ENCODE measurements at places on chromosomes 2 and 18.

DNA sequence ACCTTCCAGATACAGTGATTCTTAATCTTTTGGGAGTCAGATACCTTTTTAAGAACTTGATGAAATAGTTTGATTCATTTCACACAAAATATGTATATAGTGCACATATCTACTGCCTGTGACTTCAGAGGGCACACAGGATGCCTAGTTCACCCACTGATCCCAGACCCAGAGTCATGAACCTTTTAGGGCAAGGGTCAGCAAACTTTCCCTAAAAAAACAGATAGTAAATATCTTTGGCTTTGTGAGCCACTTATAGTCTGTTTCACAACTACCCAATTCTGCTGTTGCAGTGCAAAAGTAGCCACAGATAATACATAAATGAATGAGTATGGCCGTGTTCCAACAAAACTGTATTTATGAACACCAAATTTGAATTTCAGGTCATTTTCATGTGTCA lies 124.9 kb downstream of the ANKRD44 start:
- no peak for DNase-seq

GRCh38 chr2:149040451-149040850 lies 2.0 kb downstream of the LYPD6B start:
- peak; percentile 75 for DNase-seq

- DNase-seq, result no peak
These were observed 249.4 kb downstream of the MEIS1 start for GRCh38 chr2:66684289-66684688.

- DNase-seq, result no peak
These were observed 564.9 kb downstream of the CNTNAP5 start for GRCh38 chr2:124589971-124590370.

GRCh38 chr2:53813151-53813550 lies 26.3 kb downstream of the ERLEC1 start:
- no peak for DNase-seq

GRCh38 chr2:112993831-112994230 lies 11.4 kb upstream of the IL36A start:
- DNase-seq, result no peak

- DNase-seq, result no peak
These were observed 246.1 kb upstream of the FN1 start for GRCh38 chr2:215681799-215682596.

DNA sequence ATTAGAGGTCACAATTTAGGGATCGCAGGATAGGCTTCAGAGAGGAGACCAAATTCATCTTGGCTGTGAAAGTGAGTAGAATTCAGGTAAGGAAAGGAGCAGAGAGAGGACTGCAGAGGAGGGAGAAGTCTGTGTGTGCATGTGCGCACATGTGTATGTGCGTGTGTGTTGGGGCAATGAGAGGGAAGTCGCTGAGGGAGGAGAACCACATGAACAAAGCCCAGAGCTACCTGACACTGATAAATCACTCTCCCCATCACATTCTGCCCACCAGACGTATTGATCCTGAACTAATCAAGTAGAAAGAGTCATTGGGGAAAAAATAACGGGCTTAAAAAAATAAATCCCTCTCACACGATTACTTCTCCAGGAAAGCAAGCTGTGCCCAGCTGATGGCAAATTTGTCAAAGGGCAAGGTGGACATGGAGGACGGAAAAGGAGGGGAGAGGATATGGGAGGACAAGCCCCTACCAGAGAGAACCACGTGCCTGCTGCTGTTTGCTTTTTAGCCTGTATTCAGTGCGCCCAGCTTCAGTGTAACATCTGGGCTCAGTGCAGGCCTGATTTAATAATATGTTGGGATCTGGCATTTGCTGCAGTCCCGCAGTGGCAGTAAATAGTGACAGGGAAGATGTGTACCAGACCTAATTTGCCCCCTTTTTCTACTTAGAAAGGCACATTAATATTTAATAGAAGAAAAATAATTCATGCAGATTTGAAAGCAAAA lies 307.5 kb downstream of the C1D start:
- DNase-seq, result no peak

DNA sequence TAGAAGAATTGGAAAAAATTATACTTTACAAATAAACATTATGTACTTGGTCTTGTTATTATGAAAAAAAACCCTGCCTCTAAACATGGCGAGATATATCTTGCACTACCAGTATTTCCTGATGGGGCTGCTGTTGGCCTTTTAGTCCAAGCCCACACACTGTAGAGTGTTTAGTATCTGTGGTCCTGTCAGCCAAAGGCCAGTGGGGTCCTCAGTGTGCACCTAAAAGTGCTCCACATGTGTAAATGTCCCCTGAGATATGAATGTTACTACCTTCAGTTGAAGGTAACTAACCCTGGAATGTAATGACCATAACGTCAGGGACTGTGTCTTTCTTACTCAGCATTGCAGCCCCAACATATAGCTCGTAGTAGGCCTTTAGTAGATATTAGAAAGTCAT lies 71.1 kb upstream of the HK2 start:
- no peak for DNase-seq

DNA sequence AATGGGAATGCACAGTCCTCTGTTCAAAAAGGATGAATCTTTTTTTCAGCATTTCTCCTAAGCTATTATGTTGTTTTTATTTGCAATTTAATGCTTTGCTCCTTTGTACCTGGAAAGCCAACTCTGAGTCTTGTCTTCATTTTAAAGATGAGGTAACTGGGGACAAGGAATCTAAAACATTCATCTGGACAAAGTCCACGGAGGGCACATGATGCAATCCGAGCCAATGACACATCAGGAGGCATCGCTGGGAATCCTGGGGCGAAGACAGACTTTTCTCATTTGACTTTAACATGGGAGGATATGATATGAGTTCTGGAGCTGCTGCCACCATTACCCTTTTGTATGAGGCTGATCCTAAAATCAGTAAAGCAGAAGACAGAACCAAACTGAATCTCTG lies 116.5 kb upstream of the REG3G start:
- DNase-seq, result no peak

GRCh38 chr2:28909655-28910353 lies 15.3 kb downstream of the WDR43 start:
- DNase-seq, result no peak

- no peak for DNase-seq
These were observed 170.5 kb downstream of the NDUFA10 start for GRCh38 chr2:239854596-239854995.

GRCh38 chr18:58335821-58336220 lies 291.8 kb downstream of the NEDD4L start:
- no peak for DNase-seq

DNA sequence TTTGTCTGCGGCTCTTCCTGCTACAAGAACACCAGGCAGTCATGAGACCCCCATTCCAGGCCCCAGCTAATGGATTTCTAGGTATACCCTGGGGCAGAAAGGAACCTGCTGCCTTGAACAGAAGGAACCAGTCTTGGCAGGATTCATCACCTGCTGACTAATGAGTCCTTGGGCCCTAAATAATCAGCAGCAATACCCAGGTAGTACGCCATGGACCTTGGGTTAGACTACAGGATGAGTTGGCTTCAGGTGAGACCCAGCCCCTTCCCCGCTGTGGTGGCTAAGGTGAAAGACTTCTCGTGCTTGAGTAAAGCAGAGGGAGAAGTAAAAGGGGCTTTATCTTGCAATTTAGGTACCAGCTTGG lies 105.0 kb downstream of the SPIRE1 start:
- DNase-seq, result no peak

DNA sequence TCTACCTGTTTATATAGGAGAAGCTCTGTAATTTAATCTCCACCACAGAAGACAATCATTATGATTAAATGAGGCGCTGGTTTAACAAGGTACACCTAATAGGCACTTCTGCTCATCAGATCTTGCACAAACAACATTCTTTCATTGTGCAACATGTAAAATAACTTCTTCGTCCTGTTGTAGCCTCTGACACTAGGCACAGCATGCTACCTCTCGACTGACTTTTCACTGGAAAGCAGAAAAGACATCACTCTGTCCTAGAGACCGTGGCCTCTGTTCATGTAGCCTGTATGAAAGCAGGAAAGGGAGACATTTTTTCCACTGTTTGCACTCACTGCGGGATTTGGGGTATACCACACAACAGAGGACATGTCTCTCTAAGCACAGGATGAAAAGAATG lies 316.5 kb downstream of the IRS1 start:
- no peak for DNase-seq

GRCh38 chr2:144414324-144414845 lies 105.5 kb downstream of the ZEB2 start:
- peak; percentile 14 for DNase-seq

DNA sequence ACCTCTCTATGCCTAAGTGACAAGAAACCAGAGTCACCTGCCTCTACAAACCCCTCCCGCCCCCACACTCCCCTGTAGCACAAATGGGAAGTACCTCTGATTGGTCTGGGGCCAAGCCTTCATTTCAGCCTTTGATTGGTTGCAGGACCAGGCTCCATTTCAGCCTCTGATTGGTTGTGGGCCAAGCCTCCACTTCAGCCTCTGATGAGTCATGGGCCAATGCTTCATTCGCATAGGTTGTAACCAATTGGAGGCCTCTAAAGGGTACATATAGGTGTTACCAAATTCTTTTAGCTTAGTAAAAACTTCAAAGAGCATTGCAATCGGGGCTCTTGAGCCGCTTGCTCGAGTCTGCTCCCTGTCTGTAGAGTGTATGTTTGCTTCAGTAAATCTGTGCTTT lies 25.0 kb downstream of the CCDC102B start:
- DNase-seq, result no peak

GRCh38 chr2:55051026-55051866 lies 995 bp upstream of the RTN4 start:
- DNase-seq, result no peak

DNA sequence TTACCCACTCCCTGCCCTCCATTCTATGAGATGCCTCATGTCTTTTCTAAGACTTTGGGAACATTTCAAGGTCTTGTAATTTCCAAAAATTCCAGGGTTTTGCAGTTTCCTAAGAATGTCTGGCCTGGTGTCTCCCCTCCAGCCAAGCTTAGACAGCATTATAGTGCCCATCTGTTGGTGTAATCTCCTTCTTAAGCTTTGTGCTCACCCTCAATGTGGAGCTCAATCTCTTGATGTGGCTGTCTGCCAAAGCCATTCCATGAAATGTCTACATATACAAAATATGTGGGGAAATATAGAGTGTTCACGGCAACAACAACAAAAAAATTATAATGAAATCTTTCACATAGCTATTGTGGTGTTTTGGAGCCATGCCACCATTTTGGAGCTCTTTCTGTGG lies 558.4 kb downstream of the PIK3C3 start:
- no peak for DNase-seq

- DNase-seq, result no peak
These were observed 53.8 kb upstream of the STK17B start for GRCh38 chr2:196225213-196225612.

DNA sequence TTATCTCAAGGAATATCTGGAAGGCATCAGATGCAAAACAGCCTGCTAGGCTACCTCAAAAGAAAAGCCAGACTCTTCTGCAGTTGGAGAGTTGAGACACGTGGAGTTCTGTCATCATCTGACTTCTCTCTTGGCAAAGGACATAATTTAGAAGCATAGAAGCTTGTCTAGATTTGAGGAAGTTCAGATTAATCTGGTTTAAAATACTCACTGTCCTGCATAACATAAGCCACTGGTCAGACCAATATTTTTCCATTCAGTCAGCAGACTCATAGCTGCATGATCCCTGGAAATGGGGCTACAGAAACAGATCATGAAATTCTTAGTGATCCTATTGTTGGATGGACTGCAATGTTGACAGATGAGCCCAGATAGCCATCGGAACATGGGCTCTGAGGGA lies 349.0 kb downstream of the TXNL1 start:
- DNase-seq, result no peak

DNA sequence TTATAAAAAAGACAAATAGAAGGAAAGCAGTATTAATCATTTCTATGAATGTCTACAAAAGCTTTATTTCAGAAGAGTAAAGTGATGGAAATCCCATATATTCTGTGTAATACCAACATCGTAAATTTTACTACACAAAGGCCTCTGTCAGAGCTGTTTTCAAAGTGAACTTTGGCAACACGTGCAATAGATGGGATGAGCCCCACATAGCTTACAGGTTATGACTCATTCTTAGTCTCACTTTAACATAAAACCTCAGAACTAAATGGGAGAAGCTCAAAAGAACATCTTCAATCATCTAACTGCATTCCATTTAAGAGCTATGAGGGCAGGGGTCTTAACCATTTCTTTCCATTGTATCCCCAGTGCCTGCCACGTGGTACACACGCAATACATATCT lies 11.5 kb downstream of the VPS4B start:
- no peak for DNase-seq

GRCh38 chr2:190964170-190964795 lies 49.7 kb downstream of the STAT1 start:
- DNase-seq, result no peak

DNA sequence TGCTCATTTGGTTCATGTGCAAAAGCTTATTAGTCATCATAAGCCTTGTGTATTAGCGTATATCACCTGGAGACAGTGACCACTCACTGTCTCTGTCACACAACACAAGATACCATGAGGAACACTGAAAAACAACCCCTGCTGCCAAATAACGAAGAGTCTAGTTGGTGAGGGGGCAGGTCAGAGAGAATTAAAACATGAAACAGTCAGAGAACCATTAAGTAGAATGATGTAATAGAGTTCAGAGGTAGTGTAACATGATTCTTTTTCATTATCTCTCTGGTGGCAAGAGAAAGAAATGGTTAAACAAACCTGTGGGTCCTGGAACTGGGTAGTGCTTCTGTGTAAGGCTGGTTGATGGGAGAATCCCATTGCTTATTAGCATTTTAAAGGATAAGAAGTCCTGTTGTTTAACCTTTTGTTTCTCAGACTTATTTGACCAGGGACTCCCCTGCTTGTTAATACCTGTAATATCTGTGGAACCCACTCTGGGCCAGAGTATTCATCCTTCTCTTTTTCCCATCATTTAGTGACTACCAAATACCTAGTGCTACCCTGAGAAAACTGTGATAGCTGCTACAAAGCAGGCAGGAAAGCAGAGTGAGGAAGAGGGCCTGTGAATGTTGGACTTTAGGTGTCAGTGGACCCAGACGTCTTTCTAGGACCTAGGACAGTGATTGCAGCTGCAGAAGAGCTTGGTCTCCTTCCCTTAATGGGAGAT lies 38.0 kb downstream of the PTRHD1 start:
- no peak for DNase-seq

- no peak for DNase-seq
These were observed 592.0 kb upstream of the LRRTM1 start for GRCh38 chr2:80896576-80896975.

DNA sequence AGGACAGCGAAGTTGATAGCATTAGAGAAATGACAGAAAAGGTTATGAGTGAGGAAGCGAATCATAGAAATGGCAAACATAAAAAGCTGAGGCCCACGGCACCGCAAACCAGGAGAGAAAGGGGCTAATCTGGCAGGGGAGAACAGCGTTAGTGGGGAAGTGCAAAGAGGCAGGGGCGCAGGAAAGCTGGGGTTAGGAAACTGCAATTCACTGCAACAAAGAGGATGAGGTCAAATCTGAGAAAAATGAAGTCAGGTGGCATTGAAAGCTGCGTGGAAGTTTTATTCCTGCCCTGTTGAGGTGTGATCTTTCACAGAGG lies 653 bp upstream of the ABI2 start:
- DNase-seq, result no peak

Measured in GM20000 (cell line).